ENCODE measurements at places on chromosomes 3 and 15.

- peak; percentile 32 for DNase-seq
Observed at GRCh38 chr15:90650956-90651689, 66.0 kb upstream of the BLM start.

GRCh38 chr3:58308728-58309127 is 2.4 kb downstream of the HTD2 start:
- DNase-seq, result no peak

DNA sequence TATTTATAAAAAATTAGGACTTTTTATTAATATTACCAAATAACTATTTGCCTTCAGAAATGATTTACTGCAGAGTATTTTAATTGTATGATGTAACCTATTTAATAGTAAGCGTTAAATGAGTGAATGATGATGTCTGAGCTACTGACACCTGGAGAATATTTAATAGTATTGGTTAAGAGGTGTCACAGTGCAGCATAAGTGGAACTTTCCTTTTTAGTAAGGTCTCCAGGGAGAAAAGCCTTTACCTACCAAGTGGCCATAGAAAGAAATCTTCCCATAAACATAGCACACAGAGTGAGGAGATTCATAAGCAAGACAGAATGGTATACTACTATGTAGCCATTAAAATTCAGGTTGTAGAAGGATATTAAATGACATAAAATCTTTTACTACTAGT is 441.7 kb downstream of the TBL1XR1 start:
- no peak for DNase-seq

GRCh38 chr3:26118165-26118564 is 328.3 kb downstream of the OXSM start:
- no peak for DNase-seq

DNA sequence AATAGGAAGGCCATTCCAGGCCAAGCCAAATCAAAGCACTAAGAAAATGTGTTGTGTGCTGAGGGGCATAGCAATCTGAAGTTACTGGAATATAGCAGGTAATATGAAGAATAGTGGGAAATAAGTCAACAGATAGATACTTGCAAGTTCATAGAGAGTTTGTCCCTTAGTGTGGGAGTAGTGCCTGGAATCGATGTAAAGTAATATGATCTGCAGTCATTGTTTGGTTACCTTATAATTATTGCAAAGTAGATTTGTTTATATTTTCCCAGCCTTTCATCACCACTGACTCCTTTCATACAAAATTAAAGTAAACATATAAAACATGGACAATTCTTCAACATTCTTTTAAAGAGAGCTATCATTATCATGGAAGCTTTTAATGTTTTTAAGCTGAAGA is 420.9 kb upstream of the NECTIN3 start:
- no peak for DNase-seq

GRCh38 chr15:68445351-68445750 is 13.4 kb upstream of the ITGA11 start:
- DNase-seq, result no peak

DNA sequence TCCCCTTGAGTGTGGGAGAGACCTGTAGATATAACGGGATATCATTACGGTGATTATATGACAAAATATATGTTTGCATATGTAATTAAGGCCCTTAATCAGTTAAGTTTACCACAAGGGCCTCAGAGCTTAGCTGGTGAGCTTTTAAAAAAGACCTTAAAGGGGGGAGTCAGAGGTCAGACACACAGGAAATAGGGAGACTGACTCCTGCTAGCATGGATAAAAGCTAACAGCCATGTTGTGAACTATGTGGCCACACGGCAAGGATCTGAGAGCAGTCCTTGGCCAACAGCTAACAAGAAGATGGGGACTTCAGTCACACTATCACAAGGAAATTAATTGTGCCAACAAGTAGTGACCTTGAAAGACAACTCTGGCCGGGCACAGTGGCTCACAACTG is 3.1 kb downstream of the STAG1 start:
- no peak for DNase-seq

- peak; percentile 79 for DNase-seq
Observed at GRCh38 chr3:198079771-198080520, 119.9 kb downstream of the LMLN start.

DNA sequence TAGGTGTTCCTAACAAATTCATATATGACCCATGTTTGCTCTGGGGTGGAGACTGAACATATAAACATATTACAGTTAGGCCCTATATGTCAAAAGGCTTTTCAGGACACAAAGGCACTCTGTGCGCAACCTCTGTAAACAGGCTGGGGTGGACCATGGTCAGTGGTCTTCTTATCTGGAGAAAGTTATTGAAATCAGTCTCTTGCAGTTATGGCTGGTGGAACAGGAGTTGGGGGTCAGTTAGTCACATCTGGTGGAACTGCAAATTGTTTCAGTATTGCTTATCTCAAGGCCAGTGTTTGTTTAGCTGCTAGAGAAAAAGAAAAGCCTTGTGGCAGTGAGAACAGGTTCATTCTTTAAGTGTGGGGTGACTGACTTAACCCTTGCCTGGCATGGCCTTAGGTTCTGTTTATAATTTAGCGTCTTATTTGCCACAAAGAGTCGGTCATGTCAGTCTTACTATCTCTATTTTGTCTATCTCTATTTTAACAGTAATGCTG is 5.9 kb upstream of the GP9 start:
- no peak for DNase-seq

DNA sequence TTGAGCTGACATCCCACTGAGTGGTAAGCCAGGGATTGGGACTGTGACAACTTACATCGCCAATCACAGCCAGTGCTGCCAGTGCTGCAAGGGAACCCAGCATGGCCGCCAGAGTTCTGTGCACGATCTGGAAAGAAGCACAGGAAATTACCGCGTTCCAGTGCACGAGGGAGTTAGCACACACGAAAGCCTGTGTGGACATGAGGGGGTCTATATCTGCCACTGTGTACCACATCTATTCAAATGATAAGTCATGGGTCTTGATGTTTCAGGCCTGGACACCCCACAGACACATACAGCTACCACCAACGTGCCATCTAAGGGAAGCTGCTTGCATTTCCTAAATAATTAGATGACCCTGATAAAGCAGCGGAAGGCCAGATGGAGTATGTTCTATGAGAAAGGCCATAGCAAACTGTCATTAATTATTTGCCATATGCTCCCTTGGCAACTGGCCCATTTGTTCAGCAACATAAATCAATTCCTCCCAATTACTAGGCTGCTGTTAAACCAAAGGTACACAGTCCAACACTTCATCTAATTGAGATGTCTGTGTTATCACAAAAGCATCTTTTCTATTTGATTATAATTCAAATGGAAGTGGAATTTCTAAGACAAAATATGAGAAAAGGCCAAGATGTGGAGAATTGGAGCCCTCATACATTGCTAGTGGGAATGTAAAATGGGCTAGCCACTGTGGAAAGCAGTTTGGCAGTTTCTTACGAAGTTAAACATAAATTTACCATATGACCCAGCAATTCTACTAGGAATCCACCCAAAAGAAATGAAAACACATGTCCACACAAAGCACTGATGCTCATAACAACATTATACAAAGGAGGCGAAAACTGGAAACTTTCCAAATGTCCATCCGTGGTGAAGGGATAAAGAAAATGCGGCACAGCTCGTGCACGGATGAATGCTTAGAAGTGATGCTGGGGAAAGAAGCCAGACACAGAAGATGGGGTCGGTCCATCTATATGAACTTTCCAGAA is 108.3 kb downstream of the OCA2 start:
- DNase-seq, result no peak

- no peak for DNase-seq
Observed at GRCh38 chr15:95141486-95141885, 910.1 kb downstream of the MCTP2 start.

DNA sequence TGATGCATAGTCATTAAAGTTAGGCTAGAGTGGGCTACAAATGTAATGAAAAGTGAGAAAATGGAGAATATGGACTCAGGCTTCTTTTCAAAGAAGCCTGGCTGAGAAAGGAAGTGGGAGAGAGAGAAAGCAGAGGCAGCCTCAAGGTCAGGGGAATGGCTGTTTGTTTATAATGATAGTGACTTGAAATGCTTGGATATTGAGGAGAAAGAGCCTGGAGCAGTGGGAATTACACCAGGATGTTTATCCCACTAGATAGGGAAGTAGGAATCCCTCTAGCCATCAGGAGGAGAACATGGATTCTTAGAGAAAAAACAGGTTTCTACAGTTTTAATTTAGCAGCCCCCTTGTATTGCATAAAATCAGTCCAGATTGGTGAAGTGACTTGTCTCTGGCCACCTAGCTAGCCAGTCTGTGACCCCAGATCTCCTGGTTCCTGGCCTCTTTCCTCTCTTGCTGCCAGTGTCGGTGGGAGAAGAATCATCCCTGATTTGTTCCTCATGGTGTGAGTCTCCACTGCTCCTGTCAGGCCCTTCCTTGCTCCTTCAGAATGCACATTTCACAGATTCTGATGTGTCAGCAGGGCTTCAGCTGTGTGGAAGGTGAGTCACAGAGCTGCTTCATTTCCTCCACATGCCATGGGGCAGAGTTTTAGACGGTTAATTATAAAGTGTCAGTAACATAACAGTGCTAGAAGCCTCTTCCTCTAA is 32.9 kb downstream of the SEMA6D start:
- DNase-seq, result no peak

DNA sequence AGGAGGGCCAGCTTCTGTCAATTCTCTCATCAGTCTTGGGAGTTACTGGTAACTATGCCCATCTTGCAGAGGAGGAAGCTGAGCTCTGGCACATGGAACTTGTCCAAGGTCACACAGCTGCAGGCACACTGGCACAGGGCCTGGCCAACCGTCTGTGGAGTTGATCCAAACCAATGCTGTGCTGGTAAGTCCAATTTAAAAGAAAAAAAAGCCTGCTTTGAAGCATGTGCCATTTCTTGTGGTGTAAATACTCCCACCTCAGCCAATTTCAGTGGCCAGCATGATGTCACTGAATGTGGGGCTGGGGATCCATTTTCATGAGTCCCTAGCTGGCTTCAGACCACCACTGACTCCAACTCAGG is 83.4 kb downstream of the CHSY1 start:
- DNase-seq, result no peak

GRCh38 chr3:160009525-160009924 is 20.9 kb downstream of the IL12A start:
- no peak for DNase-seq

DNA sequence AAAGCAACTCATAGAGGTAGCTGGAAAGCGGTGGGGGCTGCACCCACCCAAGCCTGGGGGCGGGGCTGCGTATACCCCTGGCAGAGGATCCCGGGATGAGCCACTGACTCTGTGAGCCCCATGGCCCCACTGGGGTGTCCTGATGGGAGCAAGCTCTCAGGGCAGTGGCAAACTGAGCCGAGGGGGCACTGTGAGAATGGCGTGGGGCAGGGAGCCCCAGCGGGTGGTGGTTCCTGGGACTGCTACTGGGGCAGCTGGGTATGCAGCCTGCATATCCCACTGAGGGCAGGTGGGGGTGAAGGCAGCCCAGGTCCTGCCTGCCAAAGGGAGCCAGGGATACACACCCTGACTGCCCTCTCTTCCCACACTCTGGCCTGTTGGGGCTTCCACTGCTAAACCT is 59.4 kb downstream of the DNAJB8 start:
- no peak for DNase-seq

DNA sequence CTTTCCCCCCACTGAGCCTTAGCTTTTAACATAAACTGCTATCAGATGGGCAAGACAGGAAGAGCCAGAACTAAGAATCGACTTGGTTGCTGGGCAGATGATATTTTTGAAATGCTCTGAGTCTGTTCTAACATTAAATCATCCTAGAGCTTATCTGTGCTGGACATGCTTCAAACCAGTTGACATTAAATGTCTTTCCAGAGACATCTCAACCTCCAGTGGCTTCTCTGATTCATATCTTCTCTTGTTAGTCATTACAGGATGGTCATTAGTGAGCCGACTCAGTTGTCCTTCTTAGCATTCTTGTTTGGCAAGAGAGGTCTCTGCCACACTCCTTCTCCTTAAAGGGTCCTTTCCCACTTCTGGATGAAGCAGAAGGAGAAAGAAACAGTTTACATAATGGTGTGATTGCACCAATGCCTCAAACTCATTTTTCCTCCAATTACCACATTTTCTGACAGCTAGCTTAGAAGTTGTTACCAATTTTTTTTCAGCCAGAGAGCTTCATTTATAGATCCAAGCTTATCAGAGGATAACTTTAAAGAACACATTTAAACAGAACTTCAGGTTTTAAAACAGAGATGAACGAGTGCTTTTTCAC is 21.7 kb upstream of the SYN2 start:
- no peak for DNase-seq

GRCh38 chr3:97691354-97691753 is 73.2 kb upstream of the ARL6 start:
- DNase-seq, result no peak

GRCh38 chr3:183493296-183494045 is 62.0 kb downstream of the KLHL6 start:
- no peak for DNase-seq

GRCh38 chr3:54192026-54192425 is 69.7 kb downstream of the CACNA2D3 start:
- DNase-seq, result no peak

DNA sequence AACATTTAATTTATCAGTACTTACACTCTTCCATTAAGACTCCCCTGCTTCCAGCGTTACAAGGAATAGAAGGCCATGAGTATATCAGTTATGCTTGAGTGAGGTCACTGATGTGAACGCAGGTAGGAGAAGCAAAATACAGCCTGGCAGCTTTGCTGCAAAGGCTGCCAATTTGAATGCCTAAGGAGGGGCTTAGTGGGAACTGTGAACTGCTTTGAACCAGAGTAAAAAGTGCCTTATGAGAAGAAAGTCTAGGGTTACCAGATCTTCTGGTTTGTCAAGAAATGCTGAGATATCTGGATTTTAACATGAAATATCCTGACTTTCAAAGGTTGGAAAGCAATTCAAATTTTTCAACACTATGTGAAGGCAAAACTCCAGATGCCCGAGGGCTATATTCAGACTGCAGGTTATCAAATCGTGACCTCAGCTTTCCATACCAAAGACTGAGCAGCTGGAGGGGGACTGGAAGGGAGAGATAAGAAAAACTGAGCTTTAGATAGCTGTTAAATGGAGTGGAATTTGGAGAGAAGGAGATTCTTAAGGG is 446.3 kb upstream of the NECTIN3 start:
- DNase-seq, result no peak

DNA sequence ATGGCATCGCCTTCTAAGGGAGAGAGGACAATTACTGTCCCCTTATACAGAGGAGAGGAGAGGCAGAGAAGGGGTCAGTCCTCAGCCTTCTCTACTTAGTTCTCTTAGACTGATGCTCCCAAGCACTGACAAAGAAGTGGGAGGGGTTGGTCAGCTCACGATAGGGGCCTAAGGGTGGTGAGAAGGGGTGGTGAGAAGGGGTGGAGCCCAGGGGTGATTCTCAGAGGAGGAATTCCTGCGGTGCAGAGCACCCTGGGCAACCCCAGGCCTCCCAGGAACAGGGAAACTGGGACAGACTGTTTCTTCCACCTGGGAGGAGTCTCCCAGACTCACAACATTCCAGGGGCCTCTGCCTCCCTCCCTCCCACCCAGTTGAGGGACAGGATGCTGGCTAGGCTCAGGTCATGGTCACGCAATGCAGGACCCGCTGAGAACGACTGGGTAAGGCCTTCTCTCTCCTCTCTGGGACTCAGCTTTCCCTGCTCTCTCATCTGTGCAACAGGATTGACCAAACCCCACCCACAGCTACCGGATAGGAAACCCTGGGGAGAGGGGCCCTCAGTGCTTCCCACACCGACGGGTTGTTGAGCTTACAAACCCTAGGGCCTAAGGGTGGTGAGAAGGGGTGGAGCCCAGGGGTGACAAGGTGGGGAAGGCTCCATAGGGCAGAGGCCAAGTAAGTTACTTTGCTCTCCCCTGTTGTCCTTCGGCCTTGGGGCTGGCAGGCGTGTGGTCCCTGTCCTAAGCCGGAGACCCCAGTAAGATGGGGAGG is 1.5 kb downstream of the TPRA1 start:
- peak; percentile 70 for DNase-seq

Data from PC-9 (cell line).